ENCODE measurements at places on chromosomes 3 and 15. TPM values are rescaled to one million over a fixed set of nuclear protein-coding genes. Genes with fewer than 3 reads are reported as not detected.

Gene MYRIP
- not detected for total RNA-seq

Gene DUOXA2
- total RNA-seq = not detected

DNA sequence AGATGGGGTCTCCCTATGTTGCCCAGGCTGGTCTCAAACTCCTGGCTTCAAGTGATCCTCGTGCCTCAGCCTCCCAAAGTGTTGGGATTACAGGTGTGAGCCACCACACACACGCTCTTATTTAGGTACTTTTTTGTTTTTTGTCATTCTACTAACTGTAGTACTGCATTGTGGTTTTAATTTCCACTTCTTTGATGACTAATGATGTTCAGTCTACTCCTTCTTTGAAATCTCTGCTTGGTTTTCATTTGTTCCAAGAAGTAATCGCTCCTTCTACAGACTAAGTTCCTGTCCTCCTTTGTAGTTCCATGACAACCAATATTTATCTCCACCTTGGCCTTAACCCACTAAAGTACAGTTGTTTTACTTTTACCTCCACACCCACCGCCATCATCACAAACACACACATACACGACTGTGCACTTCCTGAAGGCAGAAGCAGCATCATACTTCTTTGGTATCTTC is 529 bp upstream of the DLEC1 start:
- no peak for DNase-seq

- DNase-seq = peak; percentile 29
These were observed 20.5 kb downstream of the SLC35A5 start for GRCh38 chr3:112582244-112582874.

DNA sequence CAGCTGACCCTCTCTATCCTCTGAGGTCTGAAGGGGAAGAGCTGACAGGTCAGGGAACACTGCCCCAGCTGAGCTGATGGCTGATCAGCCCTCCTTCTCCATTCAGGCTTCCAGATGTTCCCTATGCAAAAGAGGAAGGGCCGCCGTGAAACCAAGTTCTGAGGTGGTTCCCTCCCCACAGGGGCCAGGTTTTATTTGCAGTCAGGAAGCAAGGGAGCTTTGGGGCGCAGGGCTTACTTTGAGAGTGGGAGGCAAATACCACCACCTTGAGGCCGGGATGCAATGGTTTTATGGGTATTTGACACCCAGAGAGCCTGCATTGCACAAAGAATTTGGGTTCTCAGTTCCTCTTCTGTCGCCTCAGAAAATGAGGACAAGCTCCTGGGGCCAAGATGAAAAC is 186.9 kb downstream of the ARRDC4 start:
- no peak for DNase-seq

GRCh38 chr3:11998092-11998491 is 6.1 kb upstream of the SYN2 start:
- no peak for DNase-seq

DNA sequence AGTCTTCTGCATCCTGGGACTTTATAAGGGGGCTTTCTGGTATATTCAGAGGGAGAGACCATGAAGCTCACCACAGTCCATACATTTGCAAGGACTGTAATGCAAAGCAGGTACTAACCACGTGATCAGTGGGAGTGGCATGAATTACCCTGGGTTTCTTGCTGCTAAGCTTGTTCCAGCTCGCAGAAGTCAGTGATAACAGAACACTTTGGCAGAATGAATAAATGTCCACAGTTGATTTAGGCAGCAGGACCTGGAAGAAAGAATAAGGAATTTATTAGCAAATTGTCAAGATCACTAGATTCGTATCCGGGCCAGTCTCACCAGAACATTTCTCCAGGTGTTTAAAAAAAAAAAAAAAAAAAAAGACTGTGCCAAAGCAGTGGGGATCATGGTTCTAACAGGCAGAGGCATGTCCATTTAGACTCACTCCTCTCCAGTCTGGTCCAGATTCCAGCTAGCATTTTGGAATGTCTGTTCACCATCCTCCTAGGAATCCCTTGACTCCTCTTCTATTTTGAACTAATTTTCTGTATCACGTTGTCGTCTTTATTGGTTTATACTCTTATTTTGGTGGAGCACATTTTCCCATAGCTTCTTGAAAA is 24.5 kb downstream of the HHLA2 start:
- peak; percentile 68 for DNase-seq

DNA sequence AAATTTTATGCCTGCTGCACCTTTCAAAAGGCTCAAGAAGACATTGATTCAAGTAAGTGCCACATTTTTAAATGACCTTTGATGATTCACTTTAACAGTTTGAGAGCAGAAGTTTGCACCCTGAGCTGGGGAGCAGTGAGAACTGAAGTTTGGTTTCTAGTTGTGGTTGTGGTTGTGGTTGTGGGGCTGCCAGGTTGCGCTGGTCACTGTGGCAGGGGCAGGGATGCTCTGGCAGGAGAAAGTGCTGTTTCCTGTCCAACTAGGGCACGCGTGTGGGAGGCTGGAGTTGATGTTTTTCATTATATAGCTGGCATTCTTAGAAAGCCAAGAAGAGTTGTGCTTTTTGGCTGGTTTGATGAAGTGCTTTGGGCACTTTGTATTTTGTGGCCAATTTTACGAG is 339.7 kb upstream of the NR2F2 start:
- DNase-seq = peak; percentile 24

GRCh38 chr3:29335438-29335837 is 54.6 kb downstream of the RBMS3 start:
- DNase-seq = peak; percentile 93

- no peak for DNase-seq
These were observed 100.0 kb upstream of the LINGO1 start for GRCh38 chr15:77732514-77733335.

DNA sequence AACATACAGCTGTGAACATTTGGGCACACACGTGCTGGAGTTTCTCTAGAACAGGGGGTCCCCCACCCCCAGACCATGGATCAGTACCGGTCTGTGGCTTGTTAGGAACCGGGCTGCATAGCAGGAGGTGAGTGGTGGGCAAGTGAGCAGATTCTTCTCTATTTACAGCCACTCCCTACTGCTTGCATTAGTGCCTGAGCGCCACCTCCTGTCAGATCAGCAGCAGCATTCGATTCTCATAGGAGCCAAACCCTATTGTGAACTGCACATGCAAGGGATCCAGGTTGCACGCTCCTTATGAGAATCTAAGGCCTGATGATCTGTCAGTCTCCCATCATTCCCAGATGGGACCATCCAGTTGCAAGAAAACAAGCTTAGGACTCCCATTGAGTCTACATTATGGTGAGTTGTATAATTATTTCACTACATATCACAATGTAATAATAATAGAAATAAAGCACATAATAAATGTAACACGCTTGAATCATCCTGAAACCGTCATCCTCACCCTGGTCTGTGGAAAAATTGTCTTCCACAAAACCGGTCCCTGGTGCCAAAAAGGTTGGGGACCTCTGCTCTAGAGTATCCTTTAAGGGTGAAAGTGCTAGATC is 25.8 kb downstream of the CHRM5 start:
- peak; percentile 19 for DNase-seq

DNA sequence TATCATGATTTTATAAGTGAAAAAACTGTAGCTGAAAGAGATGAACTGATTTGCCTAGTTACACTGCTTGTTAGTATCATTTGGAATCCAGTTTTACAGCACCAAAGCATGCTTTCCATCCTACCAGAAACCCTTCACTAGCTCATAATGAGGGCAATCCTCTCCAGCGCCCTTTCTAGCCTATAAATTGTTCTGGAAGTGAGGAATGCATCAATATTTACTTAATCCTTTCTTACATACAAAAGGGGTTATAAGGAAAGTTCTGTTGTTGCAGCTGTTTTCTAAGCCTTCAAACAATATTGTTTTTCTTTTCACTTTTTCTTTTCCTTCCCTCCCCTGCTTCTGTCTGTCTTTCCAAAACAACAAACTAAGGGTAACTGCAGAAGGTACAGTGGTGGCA is 11.0 kb upstream of the PCCB start:
- no peak for DNase-seq

- no peak for DNase-seq
These were observed 421.0 kb upstream of the THRB start for GRCh38 chr3:24915639-24916038.

GRCh38 chr3:38843898-38844297 is 27.9 kb upstream of the SCN10A start:
- DNase-seq = peak; percentile 45

All from mammary epithelial cell (primary cell).